Left ventricle myocardium inferior (tissue), 1 donor: ENCODE measurements at places on chromosomes 4 and X.

DNA sequence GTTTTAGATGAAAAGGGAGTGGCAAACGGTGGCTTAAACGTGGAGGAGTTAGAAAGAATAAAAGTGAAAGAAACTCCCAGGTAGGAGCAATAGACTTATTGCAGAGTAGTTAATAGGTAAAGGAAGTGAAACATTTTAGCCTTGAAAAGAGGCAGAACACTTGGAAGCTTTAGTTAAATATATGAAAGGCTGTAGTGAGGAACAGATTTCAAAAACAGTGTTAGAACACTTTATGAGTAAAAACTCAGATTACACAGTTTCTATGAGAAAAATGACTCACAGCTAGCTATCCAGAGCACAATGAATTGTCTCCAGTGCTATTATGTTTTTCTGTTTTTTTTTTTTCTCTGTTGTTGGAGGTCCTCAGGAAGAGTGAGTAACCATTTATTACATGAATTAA, 45.8 kb downstream of the TACR3 start:
- no peak for DNase-seq

DNA sequence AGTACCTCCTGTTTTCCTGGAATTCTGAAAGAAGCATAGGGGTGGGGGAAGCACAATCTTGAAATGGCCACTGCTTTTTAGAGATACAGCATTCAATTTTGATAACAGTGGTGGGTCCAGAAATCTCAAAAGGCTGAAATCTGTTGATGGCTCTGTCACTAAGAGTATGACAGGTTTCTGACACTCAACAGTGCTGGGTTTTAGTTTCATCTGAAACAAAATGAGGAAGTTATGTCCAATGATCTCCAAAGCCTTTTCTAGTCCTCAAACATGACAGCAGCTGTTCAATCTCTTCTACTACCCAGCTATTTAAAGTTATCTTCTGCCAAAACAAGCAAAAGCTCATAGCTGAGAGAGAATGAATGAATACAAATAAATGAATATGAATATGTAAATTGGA, 110.5 kb downstream of the IL1RAPL1 start:
- no peak for DNase-seq

GRCh38 chr4:56648824-56649151, 32.3 kb downstream of the HOPX start:
- no peak for DNase-seq

GRCh38 chr4:180900781-180901180, 1342.4 kb upstream of the TENM3 start:
- DNase-seq, result no peak

DNA sequence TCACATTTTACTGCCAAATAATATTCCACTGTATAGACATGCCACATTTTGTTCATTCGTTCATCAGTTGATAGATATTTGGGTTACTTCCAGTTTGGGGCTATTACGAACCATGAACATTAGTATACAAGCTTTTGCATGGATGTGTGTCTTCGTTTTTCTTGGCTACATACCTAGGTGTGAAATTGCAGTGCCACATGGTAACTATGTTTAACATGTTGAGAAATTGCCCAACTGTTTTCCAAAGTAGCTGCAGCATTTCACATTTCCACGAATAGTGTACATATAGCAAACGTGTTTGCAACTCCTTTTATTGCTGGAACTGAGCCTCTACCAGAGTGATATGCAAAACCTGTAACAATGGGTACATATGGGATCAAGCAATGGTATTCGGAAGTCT, 221.5 kb downstream of the VEGFC start:
- DNase-seq, result no peak

DNA sequence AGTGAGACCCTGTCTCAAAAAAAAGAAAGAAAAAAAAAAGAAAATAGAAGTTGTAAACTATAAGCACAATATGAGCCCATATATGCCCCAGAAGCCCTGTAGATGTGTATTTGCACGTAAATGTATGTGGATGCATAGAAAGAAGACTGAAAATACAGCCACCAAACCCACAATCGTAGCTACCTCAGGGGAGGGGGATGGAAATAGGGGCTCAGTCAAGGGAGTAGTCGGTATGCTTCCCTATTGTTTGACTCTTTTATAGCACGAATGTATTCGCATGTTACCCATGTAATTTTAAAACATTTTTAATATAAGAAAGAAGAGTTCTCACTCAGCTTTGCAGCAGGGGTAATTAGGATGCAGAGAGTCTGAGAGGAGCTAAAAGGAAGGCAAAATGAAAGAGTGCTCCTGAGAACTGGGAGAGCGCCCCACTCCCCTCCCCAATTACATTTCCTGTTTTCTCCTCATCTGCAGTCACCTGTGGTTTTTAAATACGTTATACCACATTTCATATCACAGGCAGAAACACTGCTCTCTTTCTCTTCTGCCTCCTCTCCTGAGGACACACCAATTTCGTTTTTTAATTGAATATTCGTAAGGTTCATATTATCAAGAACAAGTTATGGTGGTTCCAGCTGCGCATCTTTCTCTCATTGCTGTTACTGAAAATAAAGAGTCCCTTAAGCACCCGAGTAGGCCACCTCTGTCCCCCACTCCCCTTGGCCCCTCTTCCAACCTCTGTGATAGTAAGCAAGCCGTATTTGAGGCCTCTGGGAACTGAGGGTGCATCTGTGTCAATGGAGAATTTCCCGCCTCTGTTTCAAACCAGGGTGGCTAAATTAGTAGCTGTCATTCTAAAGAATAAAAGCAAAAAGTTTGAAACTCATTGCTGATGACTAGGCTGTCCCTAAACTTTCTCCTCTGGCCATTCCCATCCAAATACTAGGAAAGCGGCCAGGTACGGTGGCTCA, 10.7 kb downstream of the SEPTIN6 start:
- DNase-seq, result no peak

DNA sequence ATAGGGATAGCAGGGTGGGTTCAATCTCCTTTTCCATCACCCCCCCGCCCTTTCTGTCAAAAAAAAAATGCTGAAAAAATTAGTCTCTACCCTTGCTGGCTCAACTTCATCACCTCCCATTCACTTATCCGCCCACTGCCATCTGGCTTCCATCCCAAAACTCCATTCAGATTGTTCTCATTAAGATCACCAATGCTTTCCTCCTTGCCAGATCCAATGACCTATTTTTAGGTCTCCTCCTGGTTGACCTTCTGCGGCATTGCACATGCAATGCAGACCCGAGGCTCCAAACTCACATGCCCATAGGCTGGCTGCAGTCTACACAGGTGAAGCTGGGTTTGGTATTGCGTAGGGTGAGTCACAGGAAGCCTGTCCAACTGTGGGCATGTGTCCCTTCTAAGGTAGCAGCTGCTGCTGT, 21.1 kb upstream of the STIM2 start:
- DNase-seq, result no peak

DNA sequence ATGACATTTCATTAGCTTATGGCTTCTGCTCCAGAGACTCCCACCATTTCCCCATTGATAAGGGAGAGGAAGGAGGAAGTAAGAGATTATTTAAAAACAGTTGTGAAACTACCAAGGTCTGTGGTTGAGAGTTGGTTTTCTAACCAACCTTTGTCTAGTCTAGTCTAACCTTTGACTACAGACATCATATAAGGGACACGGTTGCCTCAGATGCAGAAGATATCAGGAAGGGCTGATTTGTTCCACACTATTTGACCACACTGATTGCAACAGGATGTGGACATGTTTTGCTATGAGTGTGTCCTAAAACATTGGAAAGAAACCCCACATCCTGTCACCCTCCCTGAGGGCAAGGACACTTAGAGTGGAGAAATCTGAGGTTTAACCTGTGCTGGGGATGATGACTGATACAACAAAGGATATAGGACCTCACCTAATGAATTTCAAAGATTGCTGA, 53.0 kb downstream of the COQ2 start:
- DNase-seq, result no peak
